ENCODE measurements at places on chromosomes 6 and 20. TPM values are rescaled to one million over a fixed set of nuclear protein-coding genes. Genes with fewer than 3 reads are reported as not detected.

Gene ISM1
- 4.5 TPM for polyA plus RNA-seq

Gene PDE7B
- 5.5 TPM for polyA plus RNA-seq

DNA sequence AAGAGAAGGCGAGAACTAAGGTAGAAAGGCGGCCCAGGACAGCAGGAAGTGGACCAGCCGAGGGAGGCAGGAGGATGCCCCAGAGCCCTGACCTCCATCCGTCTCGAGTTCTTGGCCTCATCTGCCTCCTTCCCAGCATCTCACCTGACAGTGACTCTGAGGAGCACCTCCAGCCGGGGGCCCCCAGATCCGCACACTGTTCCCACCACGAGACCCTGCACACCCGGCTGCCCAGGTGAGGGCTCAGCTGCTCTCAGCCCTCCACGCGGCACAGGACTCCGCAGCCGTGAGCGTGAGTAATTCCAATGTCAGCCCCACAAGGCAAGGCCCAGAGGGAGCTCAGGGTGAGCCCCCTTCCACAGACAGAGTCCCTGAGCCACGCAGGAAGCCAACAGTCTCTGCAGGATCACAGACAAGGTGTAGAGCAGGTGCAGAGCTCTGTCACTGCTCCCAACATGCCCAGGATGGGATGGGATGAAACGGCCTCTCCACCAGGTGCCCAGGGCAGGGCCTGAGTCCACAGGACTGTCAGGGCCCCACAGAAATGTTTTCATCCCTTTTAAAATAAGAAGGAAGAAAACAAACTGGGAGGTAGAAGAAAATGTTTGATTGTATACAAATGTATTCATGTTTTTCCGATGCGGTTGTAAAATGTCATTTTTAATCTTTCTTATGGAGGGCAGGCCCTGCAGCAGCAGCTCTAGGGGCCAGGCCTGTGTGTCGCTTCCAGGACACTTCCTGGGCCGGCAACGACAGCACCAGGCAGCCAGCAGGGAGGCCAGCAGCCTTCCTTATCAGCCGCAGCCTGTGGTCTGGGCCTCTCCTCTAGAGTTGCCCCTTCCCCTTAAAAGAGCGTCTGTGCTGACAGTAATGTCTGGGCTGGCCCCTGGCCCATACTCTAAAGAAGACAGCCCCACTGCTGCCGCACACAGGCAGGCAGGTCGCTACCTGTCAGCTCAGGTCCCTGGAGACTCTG, 66.9 kb downstream of the DLL1 start:
- DNase-seq = no peak

Gene RAET1E
- polyA plus RNA-seq = 0.30 TPM

GRCh38 chr6:41039060-41039998, at the start of gene UNC5CL:
Gene UNC5CL (minus strand): TSS chr6:41039221. CDS start chr6:41035074, 4,147 bp downstream.
- no peak for DNase-seq

DNA sequence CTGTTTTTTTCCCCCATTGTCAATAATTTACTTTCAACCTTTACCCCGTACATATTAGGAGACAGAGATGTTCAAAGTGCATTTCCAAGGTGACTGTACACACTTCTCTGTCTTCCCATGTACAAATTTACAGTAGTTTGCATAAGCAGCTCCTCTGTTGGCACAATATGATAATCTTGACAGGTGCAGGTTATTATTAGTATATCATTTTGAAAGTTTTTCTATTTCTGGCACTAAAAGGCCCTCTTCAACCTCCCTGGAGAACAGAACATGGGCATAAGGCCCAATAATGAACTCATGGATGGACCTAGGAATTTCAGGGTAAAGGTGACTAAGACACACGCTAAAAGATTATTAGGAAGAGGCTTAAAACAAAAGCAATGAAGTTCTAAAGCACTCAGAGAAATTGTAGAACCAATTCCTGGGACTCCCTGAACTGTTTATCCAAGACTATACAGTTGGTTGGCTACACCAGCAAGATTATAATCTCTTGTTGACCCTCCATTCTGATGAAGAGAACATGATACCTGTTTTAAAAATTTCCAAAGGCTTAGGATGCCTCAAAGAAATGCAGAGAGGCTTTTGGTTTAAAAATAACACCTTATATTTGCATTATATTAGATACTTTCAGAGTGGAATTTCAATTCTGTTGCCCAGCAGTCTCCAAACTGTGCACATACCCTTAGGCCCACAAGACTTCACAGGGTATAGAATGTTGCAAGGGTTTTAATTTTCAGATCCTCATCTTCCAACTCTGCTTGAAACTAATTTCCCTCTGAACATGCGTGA, 1.1 kb downstream of the AIG1 start:
- DNase-seq = peak; percentile 7

- no peak for DNase-seq
Observed at GRCh38 chr20:44586289-44586911, 4.0 kb downstream of the PKIG start.

Gene BPIFB4
- not detected for polyA plus RNA-seq

GRCh38 chr20:9810738-9811137, 28.1 kb downstream of the PAK5 start:
- DNase-seq = no peak

- no peak for DNase-seq
Observed at GRCh38 chr6:75154973-75155372, 50.9 kb downstream of the COL12A1 start.

DNA sequence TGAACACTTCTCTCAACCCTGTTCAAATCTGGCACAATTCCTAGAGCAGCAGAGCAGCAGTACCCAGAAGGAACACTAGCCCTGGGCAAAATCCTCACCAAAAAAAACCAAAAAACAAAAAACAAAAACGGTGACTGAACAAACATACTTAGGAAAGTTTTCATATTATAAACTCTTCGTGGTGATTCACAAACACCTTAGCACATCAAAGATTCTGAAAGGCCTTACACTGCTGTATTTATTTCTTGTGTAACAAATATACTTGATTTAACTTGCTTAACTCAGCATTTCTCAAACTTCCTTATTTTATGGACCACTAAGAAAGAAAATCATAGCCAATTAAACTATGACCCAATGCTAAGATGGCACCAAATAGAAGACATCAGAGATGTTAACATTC, 57.8 kb upstream of the RREB1 start:
- DNase-seq = no peak

DNA sequence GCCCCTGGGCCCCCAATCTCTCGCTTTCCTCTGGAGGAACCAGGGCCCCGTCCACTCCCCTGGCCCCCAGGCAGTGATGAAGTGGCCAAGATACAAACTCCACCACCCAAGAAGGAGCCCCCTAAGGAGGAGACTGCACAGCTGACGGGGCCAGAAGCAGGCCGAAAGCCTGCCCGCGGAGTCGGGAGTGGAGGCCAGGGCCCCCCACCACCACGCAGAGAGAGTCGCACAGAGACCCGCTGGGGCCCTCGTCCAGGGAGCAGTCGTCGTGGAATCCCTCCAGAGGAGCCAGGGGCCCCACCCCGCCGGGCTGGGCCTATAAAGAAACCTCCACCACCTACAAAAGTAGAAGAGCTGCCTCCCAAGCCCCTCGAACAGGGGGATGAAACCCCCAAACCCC, 10.7 kb downstream of the PRRC2A start:
- no peak for DNase-seq

Gene ECHDC1
- polyA plus RNA-seq = 88.6 TPM

Gene ARHGAP18
- polyA plus RNA-seq = 27.4 TPM

DNA sequence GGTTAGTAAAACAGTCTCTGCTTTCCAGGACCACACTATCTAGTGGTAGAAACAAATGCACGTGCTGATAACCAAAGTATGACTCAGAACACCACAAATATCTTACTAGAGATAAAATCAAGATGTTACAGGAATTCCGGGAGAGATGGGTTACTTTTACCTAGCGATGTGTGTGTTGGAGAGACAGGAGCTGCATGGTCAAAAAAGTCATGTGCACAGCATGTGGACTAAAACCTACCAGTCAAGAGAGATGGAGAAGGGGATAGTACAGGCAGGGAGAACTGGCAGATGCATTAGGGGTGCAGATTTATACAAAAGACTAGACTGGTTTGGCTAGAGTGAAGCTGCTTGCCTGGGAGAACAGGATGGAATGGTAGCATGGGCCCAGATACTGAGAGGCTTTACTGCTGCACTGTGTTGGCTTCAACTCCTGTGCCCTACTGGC, 75.3 kb upstream of the MRAP2 start:
- DNase-seq = no peak

GRCh38 chr6:119024111-119024510, 54.4 kb downstream of the FAM184A start:
- no peak for DNase-seq

DNA sequence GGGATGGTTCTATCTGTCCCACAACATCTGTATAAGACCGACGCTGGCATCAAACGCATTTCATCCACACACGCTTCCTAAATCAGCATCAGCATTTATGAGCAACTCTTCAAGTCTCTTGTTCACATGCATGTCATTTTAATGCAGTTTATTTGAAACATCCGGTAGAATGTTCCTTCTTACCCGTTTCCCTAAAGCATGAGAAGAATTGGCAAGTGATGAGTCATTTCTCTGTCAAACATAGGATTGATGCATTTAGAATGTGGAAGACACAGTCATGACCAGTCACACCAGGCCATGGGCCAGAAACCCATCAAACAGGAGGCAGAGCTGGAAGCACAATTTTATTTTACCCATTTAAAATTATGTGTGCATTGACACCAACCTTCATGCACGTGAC, 122.8 kb downstream of the UST start:
- DNase-seq = no peak

- DNase-seq = no peak
Observed at GRCh38 chr20:8213270-8213669, 81.2 kb downstream of the PLCB1 start.

DNA sequence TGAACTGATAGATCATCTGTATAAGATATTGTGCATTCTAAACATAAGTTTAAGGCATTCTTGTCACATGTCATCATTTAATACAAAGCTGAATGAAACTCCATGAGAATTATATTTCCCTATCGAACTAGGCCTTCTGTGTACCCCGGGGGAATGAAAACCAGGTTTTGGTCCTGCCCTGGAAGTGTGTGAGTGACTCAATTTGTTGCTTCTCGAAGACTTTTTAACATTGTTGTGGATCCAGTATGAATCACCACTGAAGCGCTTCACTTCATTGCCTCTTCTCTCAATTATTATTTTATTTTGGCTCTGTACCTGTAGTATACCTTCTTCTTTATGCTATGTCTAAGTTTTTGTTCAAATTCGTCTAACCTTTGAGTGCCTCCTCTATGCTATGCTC, 150.8 kb downstream of the GRIK2 start:
- no peak for DNase-seq

GRCh38 chr20:25271486-25272222, 23.8 kb downstream of the PYGB start:
- DNase-seq = no peak

GRCh38 chr6:14464055-14464454, 346.5 kb downstream of the CD83 start:
- no peak for DNase-seq

Gene ANKRD6
- 26.4 TPM for polyA plus RNA-seq

- no peak for DNase-seq
Observed at GRCh38 chr6:136657666-136658065, 107.4 kb upstream of the MAP7 start.

DNA sequence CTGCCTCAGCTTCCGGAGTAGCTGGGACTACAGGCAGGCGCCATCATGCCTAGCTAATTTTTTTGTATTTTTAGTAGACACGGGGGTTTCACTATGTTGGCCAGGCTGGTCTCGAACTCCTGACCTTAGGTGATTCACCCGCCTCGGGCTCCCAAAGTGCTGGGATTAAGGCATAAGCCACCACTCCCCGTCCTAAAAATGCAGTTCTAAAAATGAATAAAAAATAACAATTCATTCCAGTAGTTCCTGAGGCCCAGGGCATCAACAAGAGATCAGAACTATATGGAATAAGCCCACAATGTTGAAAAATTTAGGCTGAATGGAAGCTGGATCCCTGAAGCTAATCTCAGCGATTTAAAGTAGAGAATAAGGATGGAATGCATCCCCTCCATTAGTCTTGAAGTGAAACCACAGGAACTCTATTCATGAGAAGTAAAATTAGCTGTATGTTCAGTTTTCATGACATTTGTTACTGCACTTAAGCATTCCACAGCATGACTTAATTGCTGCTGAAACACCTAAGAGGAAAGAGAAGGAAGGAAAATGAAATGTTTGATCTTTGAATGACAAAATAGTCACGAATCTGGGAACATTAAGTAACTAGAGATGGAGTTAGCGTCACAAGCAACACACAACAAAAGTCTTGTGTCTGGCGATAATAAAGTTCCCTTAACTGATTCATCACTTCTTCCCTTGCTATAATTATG, 80.4 kb upstream of the RIPOR2 start:
- no peak for DNase-seq

- DNase-seq = no peak
Observed at GRCh38 chr20:15923030-15923776, 650.0 kb downstream of the KIF16B start.

- DNase-seq = peak; percentile 84
Observed at GRCh38 chr6:47477497-47478232, at the start of gene CD2AP. Gene CD2AP (plus strand): TSS chr6:47477789. CDS start chr6:47478245, 456 bp downstream.

DNA sequence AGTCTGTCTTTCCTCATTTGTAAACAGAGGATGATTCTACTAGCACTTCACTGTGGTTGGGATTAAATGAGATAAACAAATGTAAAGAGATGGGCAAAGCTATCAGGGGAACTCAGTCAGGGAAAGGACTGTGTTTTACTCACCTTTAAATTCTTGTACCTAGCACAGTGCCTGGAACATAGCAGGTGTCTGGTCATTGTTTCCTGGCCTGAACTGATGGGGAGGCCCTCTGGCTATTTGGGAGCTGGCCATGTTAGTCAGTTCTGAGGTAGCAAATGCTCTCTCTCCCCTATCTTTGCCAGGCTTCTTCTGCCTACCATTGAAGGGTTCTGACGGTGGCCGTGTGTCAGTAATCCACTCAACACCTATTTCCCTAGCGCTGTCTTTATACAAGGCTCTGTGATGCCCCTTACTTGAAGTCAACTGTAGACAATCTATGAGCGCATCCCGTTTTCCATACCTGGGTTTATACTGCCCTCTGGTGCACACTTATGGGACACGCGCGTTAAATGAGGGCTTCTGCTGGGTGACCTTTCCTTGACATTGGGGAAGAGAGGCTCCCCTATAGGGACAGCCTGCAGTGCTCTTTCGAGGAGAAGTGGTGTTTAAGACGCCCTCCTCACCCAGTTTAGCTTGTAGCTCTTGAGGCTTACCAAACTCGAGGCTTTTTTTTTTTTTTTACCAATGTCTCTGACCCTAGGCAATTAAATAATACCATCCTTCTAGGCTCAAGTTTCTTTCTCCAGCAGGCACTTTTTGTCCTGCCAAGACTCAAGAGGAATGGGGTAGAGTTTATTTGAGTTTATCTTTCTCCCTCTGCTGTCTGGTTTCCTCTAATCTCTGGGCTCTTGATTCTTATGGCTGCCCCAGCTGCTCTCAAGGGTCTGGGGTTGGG, 4.0 kb upstream of the SPATS1 start:
- peak; percentile 36 for DNase-seq
